Jurkat, Clone E6-1 (cell line): ENCODE measurements at places on chromosomes 4 and X.

DNA sequence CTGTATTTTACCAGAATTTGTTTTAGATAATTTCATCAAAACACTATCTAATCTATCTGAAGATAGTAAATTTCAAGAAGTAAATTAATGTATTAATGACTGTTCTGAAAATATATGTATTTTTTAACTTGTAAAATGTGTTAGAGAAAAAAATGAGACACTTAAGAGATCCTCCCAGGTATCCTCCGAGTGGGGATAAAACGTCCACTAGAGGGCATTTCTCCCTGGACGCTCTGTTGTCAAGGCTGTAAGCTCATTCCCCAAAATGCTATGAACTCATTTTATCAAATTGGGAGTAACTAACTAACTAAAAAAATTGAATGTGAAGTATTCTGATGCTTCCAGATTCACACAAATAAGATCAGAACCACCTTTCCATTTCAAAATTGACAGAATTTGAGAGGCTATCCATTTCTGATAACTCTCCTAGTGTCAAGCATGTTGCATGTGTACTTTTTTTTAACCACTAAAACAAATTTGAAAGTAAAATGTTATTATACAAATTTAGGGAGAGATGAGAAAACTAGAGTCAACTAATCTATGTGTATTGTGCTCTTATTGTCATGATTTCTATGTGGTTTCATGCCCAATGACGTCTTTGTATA, 337.3 kb upstream of the HS3ST1 start:
- peak; percentile 34 for DNase-seq

DNA sequence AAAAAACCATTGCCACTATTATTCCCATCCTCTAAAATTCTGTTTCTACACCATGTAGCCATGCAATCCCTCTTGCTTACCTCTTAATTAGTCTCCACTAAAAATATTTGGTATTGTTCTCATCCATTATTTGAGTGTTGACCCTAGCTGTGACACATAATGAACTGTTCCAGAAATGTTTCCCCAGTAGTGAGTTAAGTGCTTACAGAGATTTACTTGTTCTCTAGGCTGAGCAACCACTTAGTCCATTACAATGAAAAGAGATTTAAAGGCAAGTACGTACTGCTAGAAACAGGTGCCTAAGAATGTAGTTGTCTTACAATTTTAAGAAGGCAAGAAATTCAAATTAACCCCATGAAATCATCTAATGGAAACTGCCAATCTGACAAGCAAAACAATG, 112.7 kb upstream of the PTPN13 start:
- no peak for DNase-seq

GRCh38 chr4:52507774-52508173, 151.3 kb downstream of the USP46 start:
- DNase-seq = no peak

- DNase-seq = no peak
Measured at GRCh38 chr4:121898150-121898549, 27.9 kb upstream of the BBS7 start.

GRCh38 chr4:56728512-56728911, 47.4 kb upstream of the HOPX start:
- no peak for DNase-seq

- DNase-seq = no peak
Measured at GRCh38 chr4:28006021-28006420, 1145.4 kb downstream of the STIM2 start.

- DNase-seq = no peak
Measured at GRCh38 chr4:173424899-173425805, 26.2 kb upstream of the SCRG1 start.

DNA sequence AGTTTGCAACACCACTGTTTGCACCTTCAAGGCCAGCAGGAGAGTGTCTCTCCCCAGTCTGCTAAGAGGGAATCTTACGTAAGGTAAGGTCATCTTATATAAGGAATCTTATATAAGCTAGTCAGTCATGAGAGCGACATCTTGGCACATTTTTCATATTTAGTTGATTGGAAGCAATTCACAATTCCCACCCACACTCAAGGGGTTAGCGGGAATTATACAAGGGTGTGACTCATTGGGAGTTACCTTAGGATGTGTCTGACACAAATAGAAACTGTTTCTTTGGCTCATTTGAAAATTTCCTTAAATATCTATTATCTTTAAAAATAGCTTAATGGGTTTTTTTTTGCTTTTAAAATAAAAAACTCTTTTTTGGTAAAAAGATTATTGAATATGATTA, 62.1 kb upstream of the GRPR start:
- no peak for DNase-seq

GRCh38 chrX:102958794-102959193, 21.7 kb downstream of the RAB40AL start:
- DNase-seq = peak; percentile 7

- no peak for DNase-seq
Measured at GRCh38 chrX:101385795-101386541, at the start of gene BTK. TSS of gene BTK (minus strand) at chrX:101386191. CDS start at chrX:101375284, 10,907 bp downstream.

DNA sequence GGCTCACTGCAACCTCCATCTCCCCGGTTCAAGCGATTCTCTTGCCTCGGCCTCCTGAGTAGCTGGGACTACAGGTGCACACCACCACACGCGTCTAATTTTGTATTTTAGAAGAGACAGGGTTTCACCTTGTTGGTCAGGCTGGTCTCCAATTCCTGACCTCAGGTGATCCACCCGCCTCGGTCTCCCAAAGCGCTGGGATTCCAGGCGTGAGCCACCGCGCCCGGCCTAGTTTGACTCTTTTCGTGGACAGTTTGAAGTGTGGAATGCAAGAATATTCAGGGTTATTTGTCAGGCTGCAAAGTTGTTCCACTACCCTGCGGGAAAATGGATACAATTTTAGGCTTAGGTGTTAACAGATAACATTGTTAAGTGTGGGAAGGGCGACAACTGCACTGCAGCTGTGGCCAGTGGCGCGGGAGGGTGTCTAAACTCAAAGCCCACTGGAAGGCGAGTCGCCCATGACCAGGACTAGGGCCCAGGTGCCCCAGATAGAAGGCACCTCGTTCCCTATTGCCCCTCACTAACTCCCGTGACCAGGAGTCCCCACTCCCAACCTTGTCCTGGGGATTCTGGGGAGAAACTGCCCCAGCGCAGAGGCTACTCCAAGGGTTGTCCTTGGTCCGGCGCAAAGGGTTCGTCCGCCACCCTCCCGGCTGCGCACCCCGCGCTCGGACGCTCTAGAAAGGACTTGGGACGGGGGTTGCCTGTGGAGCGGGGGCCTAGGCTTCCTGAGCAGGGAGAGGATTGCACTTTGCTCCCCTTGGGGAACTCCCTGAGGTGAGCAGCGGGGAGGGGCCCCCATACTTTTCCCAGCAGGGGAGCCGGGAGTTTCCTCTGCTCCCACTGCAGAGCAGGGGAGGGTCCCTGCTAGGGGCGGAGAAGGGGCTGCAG, 1.1 kb upstream of the CD99 start:
- DNase-seq = no peak

- no peak for DNase-seq
Measured at GRCh38 chr4:183173580-183174526, 74.8 kb downstream of the WWC2 start.

GRCh38 chr4:34534916-34535315, 1709.4 kb downstream of the ARAP2 start:
- no peak for DNase-seq

DNA sequence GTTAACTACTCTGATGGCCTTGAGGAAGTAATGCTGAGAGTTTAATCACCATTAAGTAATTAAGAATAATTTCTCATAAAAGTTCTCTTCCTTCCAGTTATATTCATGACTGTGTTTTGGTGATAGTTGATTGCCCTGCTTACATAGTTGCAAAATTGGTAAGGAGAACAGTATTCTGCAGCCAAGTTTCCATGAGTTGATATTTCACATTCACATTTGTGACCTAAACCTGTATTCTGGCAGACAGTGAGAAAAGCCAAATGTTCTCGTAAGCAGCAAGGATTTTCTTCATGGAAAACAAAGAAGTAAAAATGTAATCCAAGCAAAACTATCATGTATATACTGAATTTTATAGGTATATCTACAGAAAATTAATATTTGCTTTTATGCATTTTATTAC, 187.8 kb upstream of the NUDT6 start:
- DNase-seq = no peak

GRCh38 chrX:46571423-46572339, 1.9 kb upstream of the CHST7 start:
- DNase-seq = no peak

DNA sequence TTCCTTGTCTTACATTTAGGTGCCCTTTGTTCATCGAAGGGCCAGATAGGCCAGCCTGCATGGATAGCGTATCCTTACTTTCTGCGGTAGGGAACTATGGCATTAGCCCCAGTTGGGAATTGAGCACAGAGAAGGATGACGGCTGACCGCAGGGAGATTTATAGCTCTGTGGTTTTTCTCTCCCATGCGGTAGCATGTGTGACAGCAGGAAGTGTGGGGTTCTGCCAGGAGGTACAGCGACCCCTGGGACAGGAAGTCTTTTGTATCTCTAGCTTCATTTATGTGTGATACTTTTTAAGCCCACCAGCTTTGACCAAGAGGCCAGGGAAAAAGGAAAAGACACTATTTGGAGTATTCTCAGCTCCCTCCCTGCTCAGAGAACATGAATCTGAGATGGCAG, 33.1 kb downstream of the GAB3 start:
- DNase-seq = peak; percentile 82

DNA sequence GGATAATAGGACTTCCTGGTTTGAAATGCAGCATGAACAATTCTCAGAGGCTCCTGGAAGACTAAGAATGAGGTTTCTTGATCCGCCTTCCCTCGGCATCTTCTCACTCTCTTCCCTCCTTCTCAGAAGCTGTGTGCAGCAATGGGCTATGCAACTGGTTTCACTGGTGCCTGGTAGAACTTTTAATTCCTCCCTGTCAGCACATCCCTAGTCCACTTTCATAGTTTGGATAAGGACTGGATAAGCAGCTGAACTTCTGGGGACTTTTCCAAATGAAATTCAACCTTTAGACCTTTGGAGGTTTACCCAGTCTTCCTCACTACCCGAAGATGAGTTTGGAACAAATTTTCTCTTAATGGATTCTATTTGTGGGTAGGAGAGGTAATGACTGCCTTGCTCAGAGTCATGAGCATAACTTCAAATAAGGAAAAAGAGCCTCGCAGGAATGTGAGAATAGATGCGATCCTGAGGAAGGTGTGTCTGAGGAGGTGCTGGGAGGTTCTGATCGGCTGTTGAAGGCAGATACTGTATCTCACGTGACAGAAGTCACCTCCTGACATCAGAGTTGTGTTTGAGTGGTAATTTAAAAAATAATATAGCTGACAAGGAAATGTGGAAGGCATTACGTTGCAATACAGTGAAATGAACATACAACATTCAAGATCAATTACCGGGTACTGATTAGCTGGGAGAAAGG, 56.0 kb upstream of the HAND2 start:
- DNase-seq = no peak

GRCh38 chrX:139199933-139200332, 330.6 kb upstream of the F9 start:
- no peak for DNase-seq

- no peak for DNase-seq
Measured at GRCh38 chr4:90445380-90445779, 318.2 kb downstream of the CCSER1 start.

DNA sequence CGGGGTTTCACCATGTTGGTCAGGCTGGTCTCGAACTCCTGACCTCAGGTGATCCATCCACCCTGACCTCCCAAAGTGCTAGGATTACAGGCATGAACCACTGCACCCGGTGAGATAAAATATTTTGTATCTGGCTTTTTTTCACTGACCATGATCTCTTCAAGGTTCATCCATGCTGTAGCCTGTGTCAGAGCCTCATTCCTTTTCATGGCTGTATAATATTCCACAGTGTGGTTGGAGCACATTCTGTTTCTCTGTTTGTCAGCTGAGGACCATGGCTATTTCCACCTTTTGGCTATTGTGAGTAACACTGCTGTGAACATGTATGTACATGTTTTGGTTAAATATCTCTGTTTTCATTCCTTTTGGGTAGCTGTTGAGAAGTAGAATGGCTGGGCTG, 169.2 kb downstream of the SHOX start:
- DNase-seq = no peak

GRCh38 chr4:84032372-84032771, 466.7 kb downstream of the NKX6-1 start:
- no peak for DNase-seq

DNA sequence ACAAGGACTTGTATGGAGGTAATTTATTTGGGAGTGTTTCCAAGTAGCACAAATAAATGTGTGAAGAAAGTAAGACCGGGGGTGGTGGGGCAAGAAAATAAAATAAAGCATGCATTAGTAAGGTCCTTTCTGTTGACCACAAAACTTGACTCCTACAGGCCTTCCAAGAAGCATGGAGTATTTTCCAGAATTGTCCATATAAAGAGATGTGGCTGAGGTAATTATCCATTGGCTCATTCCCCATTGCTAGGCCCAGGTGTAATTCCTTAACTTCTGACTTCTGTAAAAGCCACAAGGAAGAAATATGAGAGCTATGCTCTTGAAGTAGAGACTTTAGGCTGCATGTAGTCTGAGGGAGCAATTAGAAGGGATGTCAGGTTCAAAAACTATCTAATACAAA, 430.5 kb upstream of the PABPC4L start:
- DNase-seq = no peak

- no peak for DNase-seq
Measured at GRCh38 chrX:120224388-120224787, 26.2 kb upstream of the ZBTB33 start.

GRCh38 chr4:14902342-14902741, 99.9 kb upstream of the CPEB2 start:
- DNase-seq = no peak

DNA sequence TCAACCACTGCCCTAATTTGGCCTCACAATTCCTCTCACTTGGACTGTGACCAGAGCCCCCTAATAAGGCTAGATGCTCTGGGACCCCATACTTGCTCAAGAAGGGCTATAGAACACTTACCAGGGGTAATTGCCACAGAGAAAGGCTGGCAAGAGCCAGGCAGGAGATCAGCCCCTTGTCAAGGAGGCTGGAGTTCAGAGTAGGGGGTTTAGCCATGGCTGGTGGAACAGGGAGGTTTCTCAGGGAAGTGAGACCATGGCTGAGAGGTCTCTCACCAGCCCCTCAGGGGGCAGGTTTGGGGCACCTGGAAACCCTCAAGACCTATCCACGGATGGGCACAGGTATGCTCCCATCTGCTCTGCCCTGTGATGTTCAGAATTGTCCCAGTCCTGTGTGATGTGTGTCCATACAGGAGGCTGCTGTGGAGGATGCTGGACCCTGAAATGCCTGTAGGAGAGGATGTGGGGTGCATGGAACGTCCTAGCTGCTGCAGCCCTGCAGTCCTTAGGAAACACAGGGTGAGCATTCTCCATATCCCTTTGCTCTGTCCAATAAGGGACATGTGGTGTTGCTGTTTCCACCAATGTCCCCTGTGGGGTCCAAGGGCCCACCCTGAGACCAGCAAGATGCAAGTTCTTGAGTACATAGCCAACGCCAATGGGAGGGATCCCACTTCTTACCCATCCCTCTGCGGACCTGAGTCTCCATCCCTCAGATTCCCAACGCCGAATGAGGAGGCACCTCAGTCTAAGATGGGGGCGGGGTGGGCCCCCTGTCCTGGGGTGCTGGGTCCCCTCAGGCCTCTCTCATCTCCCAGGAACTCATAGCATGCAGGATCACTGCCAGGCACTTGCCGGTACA, 16.4 kb upstream of the HSFX1 start:
- no peak for DNase-seq
